ENCODE measurements at places on chromosomes 2 and 18. TPM values are rescaled to one million over a fixed set of nuclear protein-coding genes. Genes with fewer than 3 reads are reported as not detected.

Gene SNX17
- total RNA-seq, result 99.3 TPM

Gene CYP1B1
- 36.7 TPM for total RNA-seq

Gene CLHC1
- total RNA-seq, result 10.1 TPM

Gene COBLL1
- 10.5 TPM for total RNA-seq

Gene KLHL29
- 5.0 TPM for total RNA-seq

Gene KYNU
- 31.4 TPM for total RNA-seq

Gene ZAP70
- total RNA-seq, result not detected

Gene FAM168B
- total RNA-seq, result 168 TPM

Gene CD28
- not detected for total RNA-seq

Gene KCNK3
- not detected for total RNA-seq

Gene ASB18
- 0.38 TPM for total RNA-seq

Gene CRACDL
- 1.4 TPM for total RNA-seq

Gene POTEF
- not detected for total RNA-seq

Gene EIF5B
- 23.9 TPM for total RNA-seq

Gene RND3
- 217 TPM for total RNA-seq

Gene COX5B
- total RNA-seq, result 416 TPM

Gene RFTN2
- total RNA-seq, result under 0.01 TPM

Gene SCYGR4
- not detected for total RNA-seq

Gene SPP2
- not detected for total RNA-seq

Gene SIGLEC15
- 0.26 TPM for total RNA-seq

Gene ACAA2
- 11.0 TPM for total RNA-seq

Gene NEB
- 0.90 TPM for total RNA-seq

Gene IGFBP2
- 41.1 TPM for total RNA-seq

Gene FOXI3
- total RNA-seq, result not detected

Gene CAPN14
- total RNA-seq, result 35.1 TPM

Gene CTNNA2
- total RNA-seq, result not detected

Gene GALNT5
- 26.1 TPM for total RNA-seq

Gene FTCDNL1
- 1.0 TPM for total RNA-seq

Gene FN1
- 83.2 TPM for total RNA-seq

Gene DSC2
- total RNA-seq, result 49.0 TPM

Gene KLHL30
- 0.26 TPM for total RNA-seq

Gene CBLN2
- total RNA-seq, result not detected

Gene CCT4
- total RNA-seq, result 183 TPM

Gene QPCT
- 7.6 TPM for total RNA-seq

Gene MOGAT1
- total RNA-seq, result not detected

Gene IFIH1
- total RNA-seq, result 2.6 TPM

Gene TUBA3E
- total RNA-seq, result not detected

Gene GALR1
- total RNA-seq, result not detected

Gene DOK6
- not detected for total RNA-seq

Gene LTBP1
- 6.6 TPM for total RNA-seq

Gene TDRD15
- not detected for total RNA-seq
